ENCODE measurements at places on chromosomes 2 and 18. TPM values are rescaled to one million over a fixed set of nuclear protein-coding genes. Genes with fewer than 3 reads are reported as not detected.

- H3K36me3 ChIP-seq: no peaks in the 10 kb centered on the region
- no peak overlapping the region for H3K27ac ChIP-seq
- H3K4me1 ChIP-seq: no peaks in the 10 kb centered on the region
- H3K27me3 ChIP-seq: no peaks in the 10 kb centered on the region
- DNase-seq: no peak
Observed at GRCh38 chr18:7772510-7772888, 205.4 kb downstream of the PTPRM start.

DNA sequence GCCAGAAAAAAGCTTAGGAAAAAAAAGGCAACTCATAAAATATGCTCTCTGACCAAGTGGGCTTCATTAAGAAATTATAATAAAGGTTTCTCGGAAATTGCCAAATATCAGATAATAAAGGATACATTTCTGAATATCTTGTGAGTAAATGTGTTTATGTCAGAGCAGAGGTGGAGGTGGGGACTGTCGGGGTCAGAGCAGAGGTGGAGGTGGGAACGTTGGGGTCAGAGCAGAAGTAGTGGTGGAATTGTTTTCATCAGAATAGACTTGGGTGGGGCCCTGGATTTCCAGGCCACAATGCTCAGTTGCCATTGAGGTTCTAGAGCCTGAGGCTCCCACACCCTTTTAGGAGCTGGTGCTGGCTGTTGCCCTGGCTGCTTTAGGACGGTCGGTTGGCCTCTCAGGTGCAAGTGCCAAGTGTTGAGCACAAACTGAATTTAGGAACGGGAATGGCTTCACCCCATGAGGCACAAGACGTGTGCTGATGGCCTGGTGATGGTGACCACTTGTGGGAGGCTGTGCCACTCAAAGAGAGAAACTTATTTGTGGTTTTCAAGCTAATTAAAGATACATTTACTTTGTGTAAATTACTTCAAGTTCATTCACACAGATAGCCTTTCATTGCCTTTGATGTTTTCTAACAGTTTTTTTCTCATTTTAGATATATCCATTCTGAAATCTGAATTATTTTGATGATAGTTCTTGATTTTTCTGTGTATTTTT is 131.5 kb downstream of the ATP9B start:
- H3K27me3 ChIP-seq: no peaks in the 10 kb centered on the region
- H3K27ac ChIP-seq: no peak overlapping the region
- H3K4me3 ChIP-seq: no peak overlapping the region
- no peaks in the 10 kb centered on the region for H3K4me1 ChIP-seq

Gene TMEM247
- not detected for total RNA-seq

GRCh38 chr2:133705287-133705686 is 137.0 kb upstream of the NCKAP5 start:
- no peaks in the 10 kb centered on the region for H3K4me1 ChIP-seq
- no peak overlapping the region for H3K27ac ChIP-seq
- H3K36me3 ChIP-seq: no peaks in the 10 kb centered on the region
- H3K4me3 ChIP-seq: no peak overlapping the region

- no peak overlapping the region for H3K27ac ChIP-seq
- H3K4me1 ChIP-seq: no peaks in the 10 kb centered on the region
- H3K36me3 ChIP-seq: no peaks in the 10 kb centered on the region
- no peak overlapping the region for H3K4me3 ChIP-seq
Observed at GRCh38 chr18:28905509-28905908, 728.6 kb upstream of the CDH2 start.

Gene AQP12B
- not detected for total RNA-seq

- no peaks in the 10 kb centered on the region for H3K27me3 ChIP-seq
- no peaks in the 10 kb centered on the region for H3K36me3 ChIP-seq
Observed at GRCh38 chr2:171491292-171491691, 31.0 kb upstream of the CYBRD1 start.

GRCh38 chr2:238955648-238956531 is 108.0 kb downstream of the TWIST2 start:
- H3K4me3 ChIP-seq: no peak overlapping the region
- H3K27ac ChIP-seq: no peak overlapping the region
- peak; percentile 67 for DNase-seq
- H3K36me3 ChIP-seq: no peaks in the 10 kb centered on the region

Gene ADGRF3
- not detected for total RNA-seq

Gene TMEM17
- total RNA-seq: 1.3 TPM

DNA sequence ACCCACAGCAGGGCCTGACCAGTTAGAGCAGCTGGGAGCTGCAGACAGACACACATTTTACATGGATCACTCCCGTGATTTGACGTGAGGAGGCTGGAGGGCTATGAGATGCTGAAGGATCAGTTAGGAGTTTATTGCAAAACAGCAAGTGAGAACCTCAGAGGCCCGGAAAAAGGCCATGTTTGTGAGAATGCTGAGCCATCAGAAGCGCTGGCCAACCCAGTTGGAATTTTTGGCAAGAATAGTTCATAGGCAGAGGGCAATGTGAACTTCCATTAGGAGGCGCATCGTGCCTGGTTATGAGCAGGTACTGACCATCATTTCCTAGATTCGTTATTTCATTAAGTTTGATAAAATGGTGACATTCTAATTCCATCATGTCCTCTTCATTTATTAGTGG is 23.3 kb upstream of the LMAN1 start:
- H3K36me3 ChIP-seq: no peaks in the 10 kb centered on the region
- H3K4me1 ChIP-seq: no peaks in the 10 kb centered on the region
- peaks cover 15% of the 10 kb centered on the region for H3K27me3 ChIP-seq
- H3K4me3 ChIP-seq: no peak overlapping the region

GRCh38 chr2:160375037-160375436 is 118.6 kb downstream of the RBMS1 start:
- H3K27me3 ChIP-seq: no peaks in the 10 kb centered on the region
- H3K36me3 ChIP-seq: no peaks in the 10 kb centered on the region
- peak overlapping the region; percentile 62 for H3K27ac ChIP-seq
- DNase-seq: peak; percentile 87
- H3K4me1 ChIP-seq: peaks cover 50% of the 10 kb centered on the region
- no peak overlapping the region for H3K4me3 ChIP-seq

Measured in IMR-90 (cell line).